ENCODE measurements at places on chromosomes 6 and 20.

- no peak for DNase-seq
Measured at GRCh38 chr6:111731456-111732195, 125.9 kb upstream of the TRAF3IP2 start.

- DNase-seq = no peak
Measured at GRCh38 chr6:136304410-136304809, 14.8 kb upstream of the BCLAF1 start.

DNA sequence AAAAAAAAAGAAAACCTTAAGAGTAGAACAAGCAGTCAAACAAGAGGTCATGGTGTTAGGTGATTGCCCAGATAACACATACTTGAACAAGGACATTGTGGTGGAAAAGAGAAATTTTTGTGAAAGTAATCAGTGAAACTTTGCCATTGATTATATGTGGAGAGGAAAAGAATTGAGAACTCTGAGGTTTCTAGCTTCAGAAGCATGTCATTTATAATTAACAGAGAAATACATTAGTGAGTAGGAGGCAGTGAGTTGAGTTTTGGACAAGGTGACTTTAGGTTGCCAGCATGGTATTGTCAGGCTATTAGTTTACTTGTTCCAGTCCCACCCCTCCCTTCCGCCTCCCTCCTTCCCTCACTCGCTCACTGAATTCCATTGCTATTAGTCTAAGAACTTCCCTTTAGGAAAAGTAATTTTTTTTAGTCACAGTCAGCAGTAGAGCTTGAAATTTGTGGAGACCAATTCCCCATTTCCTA is 17.2 kb downstream of the TAB2 start:
- no peak for DNase-seq

- DNase-seq = no peak
Measured at GRCh38 chr6:90319044-90319443, 22.4 kb upstream of the BACH2 start.

DNA sequence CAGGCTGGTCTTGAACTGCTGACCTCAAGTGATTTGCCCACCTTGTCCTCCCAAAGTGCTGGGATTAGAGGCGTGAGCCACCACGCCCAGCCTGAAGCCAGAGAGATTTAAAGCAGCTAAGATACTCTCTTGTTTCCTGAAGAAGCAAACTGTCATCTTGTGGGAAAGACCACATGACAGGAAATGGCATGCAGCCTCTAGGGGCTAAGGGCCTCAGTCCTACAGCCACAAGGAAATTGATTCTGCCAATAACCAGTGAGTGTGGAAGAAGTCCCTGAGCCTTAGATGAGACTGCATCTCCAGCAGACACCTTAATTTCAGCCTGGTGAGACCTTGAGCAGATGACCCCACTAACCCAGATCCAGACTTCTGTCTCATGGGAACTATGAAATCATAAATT is 40.9 kb downstream of the KIZ start:
- no peak for DNase-seq

GRCh38 chr20:3275966-3276679 is 37.1 kb upstream of the SLC4A11 start:
- DNase-seq = no peak

DNA sequence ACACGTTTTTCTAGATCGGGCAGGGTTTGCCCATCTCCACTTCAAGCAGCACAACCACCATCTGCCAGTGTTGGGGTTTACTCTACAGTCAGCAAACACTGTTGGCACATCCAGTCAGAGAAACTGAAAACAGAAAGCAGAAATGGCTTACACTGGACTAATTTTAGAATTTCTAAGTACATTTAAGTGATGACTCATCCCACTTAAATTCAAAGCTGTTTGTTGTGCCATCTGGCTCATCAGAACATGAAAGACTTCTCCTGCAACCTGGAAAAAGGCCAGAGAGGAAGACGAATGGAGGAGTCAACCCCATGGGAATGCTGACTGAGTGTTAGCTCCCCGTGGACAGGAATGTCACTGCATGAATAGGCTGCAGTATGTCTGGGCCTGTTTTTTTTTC is 21.8 kb downstream of the FAM209B start:
- peak; percentile 11 for DNase-seq

DNA sequence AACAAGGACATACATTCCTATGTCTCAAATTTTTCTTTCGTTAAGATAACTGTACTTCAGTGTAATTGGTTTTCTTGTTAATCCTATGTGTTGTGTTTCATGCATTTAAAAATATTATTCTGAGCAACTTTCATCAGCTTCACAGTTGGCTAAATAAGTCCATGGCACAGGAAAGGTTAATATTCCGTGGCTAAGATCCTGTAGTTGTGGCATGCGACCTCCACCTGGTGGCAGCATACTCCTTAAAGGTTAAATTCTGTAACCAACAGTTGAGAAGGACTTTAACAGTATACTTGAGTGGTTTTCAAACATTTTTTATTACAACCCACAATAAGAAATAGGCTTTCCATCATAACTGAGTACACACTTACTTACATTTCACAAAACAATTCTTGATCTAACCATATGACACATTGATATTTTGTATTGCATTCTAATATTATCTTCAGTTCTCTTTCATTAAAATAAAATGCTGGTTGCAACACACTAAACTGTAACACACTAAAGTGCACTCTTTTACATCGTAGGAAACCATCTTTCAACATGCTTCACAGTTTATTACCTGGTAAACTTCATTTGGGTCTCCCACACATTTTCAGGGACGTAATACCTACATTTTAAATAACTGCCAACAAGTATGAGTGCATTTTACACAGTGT is 118.3 kb downstream of the SLX4IP start:
- peak; percentile 41 for DNase-seq

GRCh38 chr6:157198425-157199279 is 124.7 kb downstream of the TMEM242 start:
- DNase-seq = peak; percentile 100

DNA sequence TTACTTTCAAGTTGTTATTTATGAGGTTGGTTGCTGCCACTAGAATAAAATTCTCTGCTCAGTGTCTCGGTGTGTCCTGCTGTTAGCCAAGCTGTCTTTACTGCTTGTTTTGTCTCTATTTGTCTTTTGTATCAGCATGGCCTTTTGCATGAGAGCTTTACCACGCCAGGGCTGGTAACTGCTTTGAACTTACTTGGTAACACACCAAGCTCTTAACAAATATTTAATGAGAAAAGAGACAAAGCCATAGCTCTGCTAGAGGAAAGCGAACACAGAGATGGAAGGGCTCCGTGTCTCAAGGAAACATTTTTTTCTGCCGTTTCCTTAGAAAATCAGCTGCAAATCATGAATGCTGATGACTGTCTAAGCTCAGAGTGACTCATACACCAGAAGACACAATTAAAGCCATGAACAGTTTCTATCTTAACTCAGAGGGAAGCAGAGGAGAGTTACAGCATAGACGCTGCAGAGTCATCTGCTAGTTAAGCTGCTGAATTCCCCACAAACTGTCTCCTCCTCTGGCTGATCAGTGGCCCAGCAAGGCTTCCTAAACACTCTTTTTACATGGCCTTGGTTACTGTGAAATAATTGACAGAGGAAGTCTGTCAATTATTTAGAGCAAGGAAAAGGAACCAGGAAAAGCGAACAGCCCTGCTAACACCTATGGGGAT is 44.8 kb downstream of the AGPAT4 start:
- DNase-seq = no peak

DNA sequence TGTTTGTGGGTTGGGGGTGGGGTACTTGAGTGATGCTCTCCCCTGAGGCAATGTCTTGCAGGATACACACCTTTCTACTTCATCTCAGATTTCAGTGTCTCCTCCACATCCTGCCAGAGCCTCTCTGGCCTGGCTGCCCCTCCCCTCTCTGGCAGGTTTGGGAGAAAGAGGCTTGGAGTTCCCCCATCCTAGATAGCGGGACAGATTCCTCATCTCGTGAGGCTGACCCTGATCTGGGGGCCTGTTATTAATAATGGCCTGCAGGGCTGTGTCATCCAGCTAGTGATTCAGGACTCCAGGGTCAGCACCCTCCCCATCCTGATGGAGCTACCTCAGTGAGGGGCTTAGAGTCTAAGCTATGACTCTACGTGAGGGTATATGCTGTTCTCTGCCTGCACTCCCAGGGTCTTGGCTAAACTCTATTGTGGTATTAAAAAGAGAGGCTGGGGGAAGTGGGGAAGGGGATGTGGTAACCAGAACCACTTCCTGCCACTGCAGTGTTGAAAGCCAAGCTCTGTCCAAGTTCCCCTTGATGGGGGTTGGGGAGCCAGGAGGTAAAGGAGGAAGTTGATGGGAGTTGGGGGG is 3.7 kb upstream of the MMP9 start:
- no peak for DNase-seq

DNA sequence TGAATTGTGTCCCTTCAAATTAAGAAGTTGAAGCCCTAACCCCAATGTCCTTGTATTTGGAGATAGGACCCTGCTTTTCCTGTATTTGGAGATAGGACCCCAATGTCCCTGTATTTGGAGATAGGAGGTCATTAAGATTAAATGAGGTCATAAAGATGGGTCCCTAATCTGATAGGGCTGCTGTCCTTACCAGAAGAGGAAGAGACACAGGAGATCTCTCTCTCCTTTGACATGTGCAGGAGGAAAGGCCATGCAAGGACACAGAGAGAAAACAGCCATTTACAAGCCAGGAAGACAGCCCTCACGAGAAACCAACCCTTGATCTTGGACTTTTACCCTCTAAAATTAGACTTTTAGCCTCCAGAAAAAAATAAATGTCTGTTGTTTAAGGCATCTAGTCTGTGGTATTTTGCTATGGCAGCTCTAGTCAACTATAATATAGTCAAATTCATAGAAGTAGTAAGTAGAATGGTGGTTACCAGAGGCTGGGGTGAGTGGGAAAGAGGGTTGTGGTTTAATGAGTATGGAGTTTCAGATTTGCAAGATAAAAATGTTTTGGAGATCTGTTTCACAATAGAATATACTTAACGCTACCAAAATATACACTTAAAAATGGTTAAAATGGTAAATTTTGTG is 59.3 kb downstream of the UBE3D start:
- no peak for DNase-seq

GRCh38 chr20:17796091-17796563 is 96.4 kb downstream of the BANF2 start:
- DNase-seq = no peak

- DNase-seq = no peak
Measured at GRCh38 chr6:144304223-144304848, 19.2 kb downstream of the UTRN start.

DNA sequence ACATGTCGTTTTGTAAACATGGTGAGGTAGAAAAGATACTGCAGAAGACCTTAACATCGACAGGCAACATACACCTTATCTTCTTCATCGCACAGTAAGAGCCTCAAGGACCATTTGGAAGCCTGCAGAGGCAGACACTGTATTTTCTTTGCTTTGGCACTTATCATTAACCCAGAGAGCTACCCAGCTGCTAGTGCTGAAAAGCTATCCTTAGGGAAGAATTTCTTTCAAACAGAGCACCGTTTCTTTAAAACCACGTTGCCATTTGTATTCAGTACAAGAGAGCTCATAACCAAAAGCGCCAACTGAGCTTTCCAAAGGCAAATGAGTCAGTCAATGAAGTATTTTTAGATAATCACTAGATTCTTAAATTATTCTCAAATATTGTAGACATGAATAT is 306.6 kb downstream of the EPM2A start:
- DNase-seq = no peak

- DNase-seq = no peak
Measured at GRCh38 chr20:19723051-19723450, 35.0 kb upstream of the RIN2 start.

DNA sequence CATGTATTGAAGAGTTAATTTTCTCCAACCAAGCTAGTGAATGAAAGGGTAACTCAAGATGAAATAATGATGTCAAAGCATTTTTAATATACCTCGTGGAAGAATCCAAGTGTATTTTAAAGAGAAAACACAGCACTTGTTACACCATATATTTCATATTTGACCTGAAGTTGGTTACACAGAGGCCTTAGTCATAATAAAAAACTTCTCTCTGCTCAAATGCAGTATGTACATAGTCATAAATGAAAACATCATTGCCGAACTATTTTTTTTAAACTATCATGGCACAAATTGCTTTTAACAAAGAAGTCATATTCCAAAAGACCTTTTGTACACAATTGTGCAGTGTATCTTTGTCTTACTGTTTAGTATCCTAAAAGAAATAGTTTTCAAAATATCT is 43.0 kb downstream of the BACH2 start:
- DNase-seq = no peak

- DNase-seq = no peak
Measured at GRCh38 chr6:1201547-1202200, 110.2 kb upstream of the FOXQ1 start.

- DNase-seq = no peak
Measured at GRCh38 chr20:57092900-57093530, 173.4 kb downstream of the BMP7 start.

DNA sequence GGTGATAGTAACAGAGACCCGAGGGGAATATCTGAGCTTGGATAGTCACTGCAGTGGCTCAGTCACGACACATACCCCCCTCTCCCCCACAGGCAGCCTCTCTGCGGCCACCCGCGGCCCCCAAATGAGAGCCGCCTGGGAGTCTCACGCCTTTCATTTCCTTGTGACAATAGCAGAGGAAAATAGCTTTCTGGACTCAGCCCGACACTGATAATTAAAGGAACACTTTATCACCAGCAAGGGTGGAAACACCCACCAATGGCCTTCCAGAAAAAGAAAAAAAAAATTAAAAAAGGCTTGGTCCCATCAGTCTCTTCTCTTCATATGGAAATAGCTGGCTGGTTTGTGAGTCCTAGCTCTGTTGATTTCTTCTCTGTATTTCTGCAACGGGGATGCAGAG is 35.1 kb upstream of the KCNG1 start:
- DNase-seq = no peak

DNA sequence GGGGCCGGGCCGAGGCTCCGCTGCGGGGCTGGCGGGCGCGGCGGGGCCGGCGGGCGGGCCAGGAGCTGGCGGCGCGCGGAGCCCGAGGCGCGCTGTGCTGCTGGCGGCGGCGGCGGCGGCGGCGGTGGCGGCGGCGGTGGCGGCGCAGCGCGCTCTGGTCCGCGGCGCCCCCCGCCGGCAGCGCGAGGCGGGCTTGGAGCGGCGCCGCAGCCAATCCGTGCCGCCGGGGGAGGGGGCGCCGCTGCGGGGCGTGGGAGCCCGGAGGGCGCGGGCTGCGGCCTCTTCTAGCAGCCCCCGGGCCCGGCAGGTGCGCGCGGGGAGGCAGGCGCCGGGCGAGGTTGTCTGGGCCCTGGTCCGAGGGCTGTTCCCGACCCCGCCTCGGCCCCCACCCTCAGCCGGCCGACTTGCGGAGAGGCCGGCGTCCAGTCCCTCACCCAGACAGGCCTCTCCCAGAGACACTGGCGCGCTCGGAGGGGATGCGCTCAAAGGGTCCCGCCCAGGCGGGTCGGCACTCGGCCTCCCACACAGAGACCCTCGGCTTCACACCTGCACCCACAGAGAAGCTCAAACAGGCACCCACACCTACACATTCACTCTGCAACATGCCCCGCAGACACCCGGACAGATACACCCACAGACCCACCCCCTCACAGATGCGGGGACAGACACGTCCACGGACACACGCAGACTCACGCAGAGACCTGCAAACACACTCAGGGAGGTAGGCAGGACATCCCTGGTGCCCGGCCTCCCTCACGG is at the start of gene RIMS4:
TSS of gene RIMS4 (minus strand) at position 156 of the 759 bp plus-strand sequence. CDS start 275 bp downstream, outside the sequence.
- DNase-seq = peak; percentile 64

DNA sequence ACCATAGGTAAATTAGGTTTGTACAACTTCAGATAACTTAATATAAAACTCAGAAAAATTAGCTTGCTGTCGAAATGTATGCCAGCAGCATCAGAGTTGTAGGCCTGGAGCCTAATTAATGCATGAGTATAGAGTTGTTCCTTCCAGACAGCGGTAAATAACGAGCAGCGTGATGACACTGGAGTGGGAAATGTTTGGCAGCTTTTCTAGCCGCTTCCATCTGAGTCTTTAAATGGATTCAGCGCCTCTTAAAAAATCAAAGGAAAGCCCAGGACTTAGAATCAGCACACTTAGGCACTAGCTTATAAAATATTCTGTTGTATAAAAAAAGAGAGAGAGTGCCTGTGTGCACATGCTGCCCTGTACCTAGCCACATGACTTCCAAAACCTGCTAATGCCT is 43.7 kb upstream of the SYNJ2 start:
- DNase-seq = no peak
